ENCODE measurements at places on chromosomes 6 and 20. TPM values are rescaled to one million over a fixed set of nuclear protein-coding genes. Genes with fewer than 3 reads are reported as not detected.
A peak's percentile ranks its signal among the peaks of the same experiment; 100 is the strongest.

- no peaks in the 10 kb centered on the region for H3K36me3 ChIP-seq
- no peaks in the 10 kb centered on the region for H3K4me1 ChIP-seq
- H3K27ac ChIP-seq: no peak overlapping the region
Observed at GRCh38 chr6:51934098-51934497, 153.3 kb downstream of the PKHD1 start.

GRCh38 chr6:33856655-33857054 is 52.9 kb upstream of the MLN start:
- no peak for DNase-seq
- no peaks in the 10 kb centered on the region for H3K36me3 ChIP-seq
- H3K27ac ChIP-seq: no peak overlapping the region
- no peak overlapping the region for H3K4me3 ChIP-seq

DNA sequence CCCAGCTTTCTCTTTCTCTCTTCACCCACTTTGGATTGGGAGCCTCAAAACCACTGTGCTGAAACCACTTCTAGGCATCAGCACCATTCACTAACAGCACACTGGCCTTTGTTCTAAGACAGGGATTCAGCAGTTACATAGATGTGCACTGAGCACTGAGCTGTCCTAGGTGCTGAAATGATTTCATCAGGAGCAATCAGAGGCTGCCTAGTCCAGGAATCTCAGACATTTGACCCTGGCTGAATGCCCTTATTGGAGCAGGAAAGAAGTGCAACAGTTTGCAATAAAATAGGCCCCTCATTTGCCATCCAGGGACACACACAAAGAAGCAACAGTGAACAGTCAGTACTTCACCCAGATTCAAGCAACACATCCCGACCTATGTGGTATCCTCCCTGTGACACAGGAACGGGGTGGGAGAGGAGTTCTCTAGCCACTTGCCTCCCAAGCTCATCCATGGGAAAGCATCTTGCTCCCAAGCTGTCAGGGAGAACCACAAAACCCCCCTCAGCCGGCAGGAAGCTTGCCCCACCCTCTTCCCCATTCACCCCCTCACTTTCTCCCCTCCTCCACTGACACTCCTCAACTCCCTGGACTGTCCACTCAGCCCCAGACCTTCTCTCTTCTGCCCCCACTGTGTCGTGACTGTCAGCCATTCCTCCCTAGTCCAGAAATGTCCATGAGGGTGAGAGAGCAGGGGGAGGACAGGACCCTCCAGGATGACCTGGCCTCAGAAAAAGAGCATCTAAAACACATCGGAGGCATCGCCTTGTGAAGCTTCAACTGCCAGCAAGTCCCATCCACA is 304.4 kb downstream of the PREX1 start:
- H3K4me3 ChIP-seq: no peak overlapping the region
- no peaks in the 10 kb centered on the region for H3K27me3 ChIP-seq
- no peaks in the 10 kb centered on the region for H3K36me3 ChIP-seq
- H3K27ac ChIP-seq: no peak overlapping the region
- DNase-seq: no peak

DNA sequence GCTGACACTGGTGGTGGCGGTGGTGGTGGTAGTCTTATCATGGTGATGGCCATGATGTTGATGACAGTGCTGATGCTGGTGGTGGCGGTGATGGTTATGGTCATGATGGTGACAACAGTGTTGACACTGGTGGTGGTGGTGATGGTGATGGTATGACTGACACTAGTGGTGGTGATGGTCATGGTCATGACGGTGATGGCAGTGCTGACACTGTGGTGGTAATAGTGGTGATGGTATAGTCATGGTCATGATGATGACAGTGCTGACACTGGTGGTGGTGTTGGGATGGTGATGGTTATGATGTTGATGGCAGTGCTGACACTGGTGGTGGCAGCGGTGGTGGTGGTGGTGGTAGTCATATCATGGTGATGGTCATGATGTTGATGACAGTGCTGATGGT is 205.7 kb downstream of the CDH4 start:
- H3K36me3 ChIP-seq: no peaks in the 10 kb centered on the region
- H3K27me3 ChIP-seq: no peaks in the 10 kb centered on the region
- H3K4me3 ChIP-seq: no peak overlapping the region
- no peak overlapping the region for H3K27ac ChIP-seq

DNA sequence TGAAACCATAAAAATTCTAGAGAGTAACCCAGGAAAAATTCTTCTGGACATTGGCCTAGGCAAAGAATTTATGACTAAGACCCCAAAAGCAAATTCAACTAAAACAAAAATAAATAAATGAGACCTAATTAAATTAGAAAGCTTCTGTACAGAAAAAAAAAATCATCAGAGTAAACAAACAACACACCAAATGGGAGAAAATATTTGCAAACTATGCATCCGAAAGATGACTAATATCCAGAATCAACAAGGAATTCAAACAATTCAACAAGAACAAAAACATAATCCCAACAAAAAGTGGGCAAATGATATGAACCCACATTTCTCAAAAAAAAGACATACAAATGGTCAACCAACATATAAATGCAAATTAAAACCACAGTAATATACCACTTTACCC is 242.6 kb upstream of the CDYL start:
- H3K4me3 ChIP-seq: no peak overlapping the region
- H3K36me3 ChIP-seq: no peaks in the 10 kb centered on the region
- DNase-seq: no peak
- H3K4me1 ChIP-seq: no peaks in the 10 kb centered on the region
- H3K27ac ChIP-seq: no peak overlapping the region
- no peaks in the 10 kb centered on the region for H3K27me3 ChIP-seq

DNA sequence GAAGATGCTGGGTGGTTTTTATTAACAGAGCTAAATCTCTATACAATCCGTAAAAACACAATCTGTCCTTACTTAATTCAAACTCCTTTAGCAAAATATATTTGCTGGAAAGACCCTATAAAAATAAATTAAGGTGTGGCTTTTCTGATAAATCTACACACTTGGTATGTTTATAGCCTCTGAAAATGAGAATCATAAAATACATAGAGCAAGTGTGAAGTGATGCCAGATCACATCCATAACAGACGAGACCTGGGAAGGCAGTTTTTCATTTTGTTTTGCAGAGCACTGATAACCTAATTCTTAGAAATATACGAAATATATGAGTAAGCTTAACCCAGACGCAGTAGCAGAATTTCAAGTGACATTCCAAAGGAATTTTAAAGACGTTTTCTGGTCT is 10.4 kb upstream of the DDO start:
- no peak for DNase-seq
- no peak overlapping the region for H3K4me3 ChIP-seq
- no peaks in the 10 kb centered on the region for H3K4me1 ChIP-seq
- no peaks in the 10 kb centered on the region for H3K27me3 ChIP-seq
- H3K36me3 ChIP-seq: no peaks in the 10 kb centered on the region
- no peak overlapping the region for H3K27ac ChIP-seq

DNA sequence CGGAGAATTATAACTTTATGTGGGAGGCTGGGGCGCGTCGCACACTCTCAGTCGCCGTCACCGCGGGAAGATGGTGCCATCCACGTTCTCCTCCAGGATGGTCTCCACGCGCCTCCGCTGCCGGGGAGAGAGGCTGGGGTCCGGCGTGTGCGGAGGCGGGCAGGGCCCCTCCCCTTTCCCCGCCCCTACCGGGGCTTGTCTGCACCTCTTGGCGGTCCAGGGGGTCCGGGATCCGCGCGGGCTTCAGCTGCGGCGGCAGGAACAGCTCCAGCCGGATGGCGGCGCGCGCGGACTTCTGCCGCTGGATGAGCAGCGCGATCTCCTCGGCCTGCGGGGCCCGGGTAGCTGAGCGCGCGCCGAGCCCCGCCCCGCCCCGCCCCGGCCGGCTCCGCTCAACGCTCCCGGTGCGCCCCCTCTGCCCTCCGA is 807 bp downstream of the LKAAEAR1 start:
- H3K4me1 ChIP-seq: no peaks in the 10 kb centered on the region
- peaks cover 12% of the 10 kb centered on the region for H3K27me3 ChIP-seq
- no peaks in the 10 kb centered on the region for H3K36me3 ChIP-seq
- peak overlapping the region; percentile 41 for H3K4me3 ChIP-seq
- DNase-seq: peak; percentile 77
- H3K27ac ChIP-seq: no peak overlapping the region

GRCh38 chr6:75483136-75483952 is 10.3 kb downstream of the FILIP1 start:
- no peak overlapping the region for H3K4me3 ChIP-seq
- no peak overlapping the region for H3K27ac ChIP-seq
- H3K27me3 ChIP-seq: no peaks in the 10 kb centered on the region
- DNase-seq: no peak
- no peaks in the 10 kb centered on the region for H3K36me3 ChIP-seq

GRCh38 chr20:26167499-26167898 is 470.8 kb upstream of the ZNF337 start:
- H3K27ac ChIP-seq: no peak overlapping the region
- no peaks in the 10 kb centered on the region for H3K27me3 ChIP-seq
- no peak overlapping the region for H3K4me3 ChIP-seq

GRCh38 chr6:126939784-126940183 is 178.7 kb upstream of the RSPO3 start:
- no peak for DNase-seq
- H3K27me3 ChIP-seq: no peaks in the 10 kb centered on the region
- H3K36me3 ChIP-seq: no peaks in the 10 kb centered on the region
- no peaks in the 10 kb centered on the region for H3K4me1 ChIP-seq

GRCh38 chr6:107489636-107490565 is at the start of gene SOBP:
Gene SOBP (plus strand): TSS chr6:107490117. CDS start chr6:107490617, 500 bp downstream.
- H3K4me1 ChIP-seq: no peaks in the 10 kb centered on the region
- H3K27ac ChIP-seq: peak within 1 kb of the TSS; percentile 9
- H3K27me3 ChIP-seq: no peaks in the 10 kb centered on the region

- DNase-seq: peak; percentile 48
- no peaks in the 10 kb centered on the region for H3K36me3 ChIP-seq
- H3K27ac ChIP-seq: no peak overlapping the region
- no peak overlapping the region for H3K4me3 ChIP-seq
- peaks cover 11% of the 10 kb centered on the region for H3K27me3 ChIP-seq
Observed at GRCh38 chr20:21102603-21103311, 3.4 kb downstream of the LINC00237 start.

- no peak overlapping the region for H3K4me3 ChIP-seq
- no peak overlapping the region for H3K27ac ChIP-seq
- H3K4me1 ChIP-seq: no peaks in the 10 kb centered on the region
- no peak for DNase-seq
- no peaks in the 10 kb centered on the region for H3K36me3 ChIP-seq
Observed at GRCh38 chr20:51017251-51017650, 5.7 kb downstream of the KCNG1 start.

DNA sequence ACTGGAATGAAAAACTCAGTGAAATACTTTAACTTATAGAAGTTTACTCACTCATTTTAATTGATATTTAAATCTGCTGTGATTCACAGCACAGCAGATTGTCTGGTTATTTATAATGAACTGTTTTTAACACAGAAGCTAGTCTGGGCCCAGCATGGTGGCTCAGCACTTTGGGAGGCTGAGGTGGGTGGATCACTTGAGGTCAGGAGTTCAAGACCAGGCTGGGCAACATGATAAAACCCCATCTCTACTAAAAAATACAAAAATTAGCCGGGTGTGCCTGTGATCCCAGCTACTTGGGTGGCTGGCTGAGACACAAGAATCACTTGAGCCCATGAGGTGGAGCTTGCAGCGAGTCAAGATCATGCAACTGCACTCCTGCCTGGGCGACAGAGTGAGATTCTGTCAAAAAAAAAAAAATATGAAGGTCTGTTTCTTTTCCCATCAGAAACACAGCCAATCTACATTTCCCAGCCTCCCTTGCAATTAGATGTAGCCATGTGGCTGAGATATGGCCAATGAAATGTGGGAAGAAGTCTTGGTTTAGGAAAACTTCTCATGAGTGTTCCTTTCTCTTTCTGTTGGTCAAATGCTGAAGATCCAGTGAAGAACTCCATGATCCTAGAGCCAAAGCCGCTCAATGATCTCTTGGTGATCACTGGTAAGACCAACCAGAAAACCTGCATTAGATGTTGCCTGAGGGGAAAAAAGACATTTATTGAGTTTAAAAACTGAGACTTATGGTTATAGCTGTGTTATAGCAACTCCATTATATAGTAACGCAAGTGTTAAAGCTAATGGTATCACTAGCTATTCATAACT is 31.3 kb upstream of the BTN3A2 start:
- H3K27ac ChIP-seq: no peak overlapping the region
- peaks cover 13% of the 10 kb centered on the region for H3K4me1 ChIP-seq
- H3K27me3 ChIP-seq: no peaks in the 10 kb centered on the region
- no peaks in the 10 kb centered on the region for H3K36me3 ChIP-seq
- DNase-seq: no peak

- no peaks in the 10 kb centered on the region for H3K4me1 ChIP-seq
- H3K27me3 ChIP-seq: no peaks in the 10 kb centered on the region
- no peak overlapping the region for H3K4me3 ChIP-seq
- no peak for DNase-seq
Observed at GRCh38 chr6:79520534-79520933, 16.7 kb downstream of the LCA5 start.

DNA sequence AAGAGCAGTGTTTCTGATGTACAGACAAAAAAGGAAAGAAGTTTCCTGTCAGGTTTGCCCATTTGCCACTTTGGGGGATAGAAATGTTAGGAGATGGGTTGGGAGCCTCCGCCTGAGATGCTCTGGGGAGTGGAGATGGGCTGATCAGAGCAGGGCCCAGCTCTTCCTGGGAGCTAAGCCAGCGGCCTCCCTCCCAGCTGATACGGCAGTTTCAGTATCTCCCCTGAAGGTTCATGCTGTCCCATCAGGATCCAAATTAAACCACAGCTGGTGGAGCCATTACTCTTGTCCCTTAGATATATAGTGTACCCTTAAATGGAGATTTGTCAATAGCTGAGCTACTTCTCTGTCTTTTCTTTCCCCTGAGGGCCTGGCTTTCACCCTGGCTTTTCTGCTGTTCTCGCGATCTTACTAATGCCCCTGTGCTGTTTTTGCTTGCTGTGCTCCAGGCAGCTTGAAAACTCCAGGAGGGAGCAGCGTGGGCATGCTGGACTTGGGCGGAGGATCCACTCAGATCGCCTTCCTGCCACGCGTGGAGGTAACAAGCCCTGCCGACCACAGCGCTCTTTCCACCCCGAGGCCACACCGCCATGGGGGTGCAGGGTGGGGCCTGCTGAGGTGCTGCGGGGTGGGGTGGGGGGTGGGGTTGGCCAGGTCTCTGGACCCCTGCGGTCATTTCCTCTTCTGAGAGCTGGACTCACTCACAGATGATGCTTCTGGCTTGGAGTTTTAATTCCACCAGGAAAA is 20.9 kb downstream of the ENTPD6 start:
- H3K27me3 ChIP-seq: no peaks in the 10 kb centered on the region
- H3K36me3 ChIP-seq: peaks cover 20% of the 10 kb centered on the region

GRCh38 chr20:24441661-24442060 is 27.8 kb upstream of the SYNDIG1 start:
- no peaks in the 10 kb centered on the region for H3K36me3 ChIP-seq
- no peak overlapping the region for H3K27ac ChIP-seq
- DNase-seq: no peak
- no peaks in the 10 kb centered on the region for H3K27me3 ChIP-seq
- H3K4me3 ChIP-seq: no peak overlapping the region

VPS52 gene
- total RNA-seq: 16.4 TPM

SDCBP2 gene
- 37.3 TPM for total RNA-seq

ARMH2 gene
- not detected for total RNA-seq

NOTCH4 gene
- total RNA-seq: 8.2 TPM

ARHGAP40 gene
- not detected for total RNA-seq

FKBP1A gene
- 59.6 TPM for total RNA-seq

CLDN20 gene
- not detected for total RNA-seq
